ENCODE measurements at places on chromosomes 7 and 10. TPM values are rescaled to one million over a fixed set of nuclear protein-coding genes. Genes with fewer than 3 reads are reported as not detected.

DNA sequence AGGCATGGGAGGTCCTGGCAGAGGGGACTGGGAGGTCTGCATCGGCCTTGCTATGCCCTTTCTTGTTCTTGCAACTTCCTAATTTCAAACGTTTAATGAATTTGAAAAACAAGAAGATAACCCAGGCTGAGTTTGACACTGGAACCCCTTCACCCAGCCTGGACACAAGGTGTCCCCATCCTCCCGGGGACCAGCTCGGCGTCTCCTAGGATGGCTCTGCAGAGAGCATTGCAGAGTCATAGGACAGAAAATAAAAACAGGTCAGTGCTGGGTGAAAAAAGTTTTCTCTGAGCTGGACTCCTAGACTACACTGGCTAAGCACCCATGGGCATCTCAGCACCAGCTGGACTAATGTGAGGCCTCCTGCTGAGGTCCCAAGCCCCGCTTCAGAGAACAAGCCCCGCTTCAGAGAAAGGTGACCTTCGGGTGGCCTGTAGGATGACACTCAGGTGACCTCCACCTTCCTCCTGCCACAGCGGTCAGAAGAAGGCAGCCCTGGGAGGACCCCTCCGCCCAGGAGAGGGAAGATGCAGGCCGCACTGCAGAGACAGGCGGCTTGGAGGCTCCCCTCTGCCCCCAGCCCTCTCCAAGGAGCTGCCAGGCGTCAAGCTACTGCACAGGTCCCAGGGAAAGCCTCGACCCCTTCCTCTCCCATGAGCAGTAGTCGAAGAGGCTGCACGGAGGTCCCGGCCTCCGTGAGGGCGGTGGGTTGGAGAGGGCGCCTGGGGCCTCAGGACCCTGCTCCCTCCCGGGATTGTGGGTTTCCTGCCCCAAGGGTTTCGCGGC lies 9.3 kb upstream of the UNCX start:
- no peak for DNase-seq

DNA sequence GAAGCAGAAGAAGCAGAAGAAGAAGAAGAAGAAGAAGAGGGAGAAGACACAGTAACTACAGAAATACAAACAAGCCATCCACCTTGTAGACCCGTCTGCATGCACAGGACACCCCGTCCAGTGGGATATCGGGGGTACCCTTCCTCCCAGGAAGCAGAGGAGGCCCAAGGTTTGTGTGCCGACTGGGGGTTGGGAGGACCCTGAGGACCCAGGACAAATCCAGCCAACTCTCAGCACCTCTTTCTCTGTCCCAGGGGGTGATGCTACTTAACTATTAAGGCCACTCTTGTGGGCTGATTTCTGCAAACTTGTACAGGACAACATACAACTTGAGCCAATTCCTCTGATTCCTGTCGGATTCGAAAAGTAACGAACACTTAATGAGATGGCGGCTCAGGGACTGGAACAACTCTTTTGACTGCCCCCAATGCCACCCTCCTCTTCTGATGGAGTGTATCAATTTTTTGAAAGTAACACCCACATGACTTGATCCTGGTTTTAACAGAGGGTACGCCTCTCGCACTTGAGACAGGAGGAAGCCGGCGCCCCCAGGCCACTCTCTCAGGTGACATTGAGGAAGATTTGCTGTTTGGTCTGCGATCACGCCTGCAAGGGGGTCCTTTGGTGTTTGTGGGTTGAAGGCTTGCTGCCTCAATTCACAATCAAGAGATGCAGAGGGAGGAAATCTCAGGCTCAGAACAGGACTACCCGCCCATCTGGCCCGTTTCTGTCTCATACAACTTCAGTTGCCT lies 192.6 kb downstream of the TNS3 start:
- no peak for DNase-seq

DNA sequence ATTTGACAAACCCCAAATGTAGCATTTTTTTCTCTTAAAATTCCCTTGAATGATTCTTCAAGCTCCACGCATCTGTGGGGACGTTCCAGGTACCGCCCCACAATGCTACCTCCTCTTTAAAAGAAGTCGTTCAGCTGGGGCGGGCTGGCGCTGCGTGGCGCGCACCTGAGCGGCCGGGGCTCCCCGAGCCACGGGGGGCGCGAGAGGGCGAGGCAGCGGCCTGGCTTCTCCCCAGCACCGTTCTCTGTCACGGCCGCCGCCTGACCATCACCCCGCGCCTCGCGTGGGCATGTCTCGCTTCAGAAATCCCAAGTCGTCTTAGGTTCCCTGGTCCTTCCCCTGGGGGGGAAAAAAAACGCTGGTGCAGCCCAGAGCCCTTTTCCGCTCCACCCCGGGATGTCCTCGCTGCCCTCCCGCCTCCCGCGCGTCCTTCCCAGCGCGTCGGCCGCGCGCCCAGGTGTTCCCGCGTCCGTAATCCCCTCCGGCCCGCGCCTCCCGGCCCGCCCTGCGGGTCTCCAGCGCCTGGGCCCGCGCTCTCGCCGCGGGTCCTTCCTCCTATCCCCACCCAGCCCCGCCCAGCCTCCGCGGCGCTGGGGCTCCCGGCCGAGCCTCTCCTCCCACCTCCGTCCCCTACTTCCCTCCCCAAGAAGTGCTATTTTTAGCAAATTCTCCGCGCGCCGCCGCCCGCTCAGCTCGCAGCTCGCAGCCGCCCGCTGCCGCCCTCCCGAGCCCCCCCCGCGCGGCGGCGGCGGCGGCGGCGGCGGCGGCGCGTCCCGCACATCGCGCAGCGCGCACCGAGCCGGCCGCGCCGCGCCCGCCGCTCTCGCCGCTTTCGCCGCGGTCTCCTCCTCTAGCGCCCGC lies 58.7 kb upstream of the PRPS1L1 start:
- no peak for DNase-seq

DNA sequence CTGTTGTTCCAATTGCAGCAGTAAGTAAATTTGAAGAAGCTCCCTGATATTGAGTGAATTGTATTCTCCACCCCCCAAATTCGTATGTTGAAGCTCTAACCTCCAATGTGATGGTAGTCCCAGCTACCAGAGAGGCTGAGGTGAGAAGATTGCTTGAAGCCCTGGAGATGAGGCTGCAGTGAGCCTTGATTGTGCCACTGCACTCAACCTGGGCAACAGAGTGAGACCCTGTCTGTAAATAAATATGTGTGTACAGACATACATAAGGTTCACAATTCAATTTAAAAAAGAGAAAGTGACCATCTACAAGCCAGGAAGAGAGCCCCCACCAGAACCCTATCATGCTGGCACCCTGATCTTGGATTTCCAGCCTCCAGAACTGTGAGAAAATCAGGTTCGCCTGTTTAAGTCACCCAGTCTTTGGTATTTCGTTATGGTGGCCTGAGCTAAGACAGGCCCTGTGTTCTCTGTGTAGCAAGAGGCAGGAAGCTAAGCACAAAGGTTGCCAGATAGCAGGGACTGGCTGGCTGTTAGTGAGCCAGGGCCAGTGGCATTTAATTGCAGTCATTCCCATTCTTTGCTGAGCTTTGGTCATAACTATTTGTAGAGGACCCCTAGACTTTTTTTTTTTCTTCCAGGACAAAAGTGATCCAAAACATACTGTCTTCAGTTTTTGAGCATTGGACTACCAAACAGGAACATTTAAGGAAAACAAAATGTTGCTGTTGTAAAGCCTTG lies 45.6 kb downstream of the AUTS2 start:
- no peak for DNase-seq

DNA sequence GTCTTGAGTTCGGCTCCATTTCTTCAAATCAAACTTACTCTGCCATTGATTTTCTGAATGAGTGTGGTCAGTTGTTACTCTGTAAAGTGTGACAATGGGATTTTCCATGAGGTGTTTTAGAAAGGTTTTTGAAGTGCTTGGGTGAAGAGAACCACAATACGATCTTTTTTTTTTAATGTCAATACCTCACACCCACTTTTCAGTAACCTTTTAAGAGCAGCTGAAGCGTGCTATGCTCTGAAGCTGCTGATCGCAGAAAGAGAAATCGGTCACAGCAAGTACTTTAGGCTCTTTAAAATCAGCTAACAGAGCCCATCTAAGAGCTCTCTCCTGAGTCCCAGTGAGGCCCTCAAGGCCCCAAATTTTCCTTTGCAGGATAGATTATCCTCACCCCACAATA lies 34.4 kb upstream of the YAE1 start:
- DNase-seq: no peak

FFAR4 gene
- not detected for total RNA-seq

VPS50 gene
- total RNA-seq: 28.2 TPM

SAMD9 gene
- total RNA-seq: 9.3 TPM

APBB1IP gene
- total RNA-seq: 47.7 TPM
